Kasumi-1 (cell line): ENCODE measurements at places on chromosomes 4 and X.
A peak's percentile ranks its signal among the peaks of the same experiment; 100 is the strongest.

GRCh38 chrX:40247382-40247781, 149.6 kb upstream of the BCOR start:
- no peak for DNase-seq

DNA sequence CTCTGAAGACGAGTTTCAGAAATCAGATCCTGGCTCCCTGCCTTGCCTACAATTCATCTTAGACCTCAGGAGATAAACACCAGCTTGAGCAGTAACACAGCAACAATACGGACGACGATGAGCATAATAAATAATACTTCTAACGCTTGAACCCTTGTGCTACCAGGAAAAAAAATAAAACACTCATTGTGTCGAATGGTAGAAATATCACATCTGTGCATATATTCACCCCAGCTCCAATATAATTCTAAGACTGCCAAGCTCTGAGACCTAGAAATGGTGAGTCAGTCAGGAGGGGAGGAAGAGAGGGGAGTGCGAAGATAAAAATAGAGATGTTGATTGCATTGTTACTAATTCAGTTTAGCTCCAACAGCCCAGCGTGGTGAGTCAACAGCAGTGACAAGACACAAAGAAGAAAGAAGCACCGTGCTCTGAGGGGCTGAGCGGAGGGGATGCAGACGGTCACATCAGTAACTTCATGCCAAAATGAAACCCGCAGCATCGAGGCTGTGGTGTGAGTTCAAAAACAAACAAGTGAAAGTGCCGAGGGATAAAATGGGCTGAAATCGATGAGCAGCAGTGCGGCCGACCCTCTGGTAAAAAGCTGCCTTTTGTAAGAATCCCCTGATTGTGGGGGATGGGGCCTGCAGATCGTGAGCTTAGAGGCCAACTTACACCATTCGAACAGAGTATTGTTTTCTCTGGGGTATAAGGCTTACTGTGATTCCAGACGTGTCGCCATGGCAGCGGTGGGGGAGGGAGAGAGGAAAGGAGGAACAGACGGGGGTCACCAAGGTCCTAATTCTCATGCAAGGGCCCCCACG, 150.4 kb downstream of the MGST2 start:
- DNase-seq, result peak; percentile 78

DNA sequence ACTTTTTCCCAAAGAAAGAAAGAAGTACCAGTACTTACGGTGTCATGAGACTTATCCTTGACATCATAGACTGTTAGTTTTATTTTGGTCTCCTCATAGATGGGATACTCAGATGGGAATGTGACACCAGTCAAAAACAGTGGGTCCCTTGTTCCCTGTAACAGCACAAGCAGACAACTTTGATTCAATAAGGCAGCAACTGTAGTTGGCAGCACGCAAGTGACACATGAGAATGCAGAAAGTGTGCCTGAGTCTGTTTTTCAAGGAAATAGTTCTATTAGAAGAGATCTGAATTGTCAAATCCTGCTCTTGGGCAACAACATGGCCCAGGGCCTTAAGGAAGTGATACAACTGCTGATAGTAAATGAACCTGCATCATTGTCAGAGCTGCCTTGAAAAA, 443.2 kb downstream of the INPP4B start:
- no peak for DNase-seq

DNA sequence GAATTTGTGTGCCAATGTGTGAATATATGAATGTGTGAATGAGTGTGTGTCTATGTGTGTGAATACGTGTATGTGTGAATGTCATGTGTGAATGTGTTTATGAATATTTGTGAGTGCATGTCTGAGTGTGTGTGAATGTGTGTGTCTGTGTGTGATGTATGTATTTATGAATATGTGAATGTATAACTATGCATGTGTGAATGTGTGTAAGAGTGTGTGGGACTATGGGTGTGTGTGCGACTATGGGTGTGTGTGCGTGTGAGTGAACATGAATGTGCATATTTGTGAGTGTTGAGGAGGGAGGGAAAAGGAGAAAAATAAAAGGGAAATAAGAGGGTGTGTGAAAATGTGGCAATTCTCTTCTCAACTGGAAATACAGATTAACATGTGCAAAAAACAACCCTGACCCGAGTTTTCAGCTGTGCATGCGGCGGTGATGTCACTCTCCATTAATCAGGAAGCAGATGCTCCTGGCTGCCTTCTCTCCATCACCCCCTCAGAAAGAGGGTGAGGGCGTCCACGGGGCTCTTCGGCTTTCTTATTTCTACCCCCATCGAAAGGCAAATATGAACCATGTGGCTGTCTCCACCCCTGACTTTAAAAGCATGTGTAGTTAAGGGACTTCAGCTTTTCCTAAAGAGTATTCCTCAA, 219.8 kb downstream of the MAML3 start:
- no peak for DNase-seq

DNA sequence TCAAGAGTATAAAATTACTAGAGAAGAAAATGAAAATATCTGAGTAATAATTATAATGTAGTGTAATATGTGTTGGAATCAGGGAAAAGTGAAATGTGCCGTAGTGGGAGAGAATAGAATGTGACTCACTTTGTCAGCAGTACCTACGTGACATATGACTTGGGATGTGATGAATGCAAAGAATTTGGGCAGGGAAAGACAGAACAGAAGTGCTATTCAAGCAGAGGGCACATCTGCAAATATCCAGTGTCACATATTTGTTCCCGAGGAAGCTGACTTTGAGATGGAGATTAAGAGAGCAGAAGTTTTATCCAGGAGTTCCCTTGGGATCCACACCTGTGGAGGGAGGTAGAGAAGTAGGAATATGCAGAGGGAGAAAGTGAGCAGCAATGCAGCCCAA, 69.3 kb upstream of the HS3ST1 start:
- no peak for DNase-seq

DNA sequence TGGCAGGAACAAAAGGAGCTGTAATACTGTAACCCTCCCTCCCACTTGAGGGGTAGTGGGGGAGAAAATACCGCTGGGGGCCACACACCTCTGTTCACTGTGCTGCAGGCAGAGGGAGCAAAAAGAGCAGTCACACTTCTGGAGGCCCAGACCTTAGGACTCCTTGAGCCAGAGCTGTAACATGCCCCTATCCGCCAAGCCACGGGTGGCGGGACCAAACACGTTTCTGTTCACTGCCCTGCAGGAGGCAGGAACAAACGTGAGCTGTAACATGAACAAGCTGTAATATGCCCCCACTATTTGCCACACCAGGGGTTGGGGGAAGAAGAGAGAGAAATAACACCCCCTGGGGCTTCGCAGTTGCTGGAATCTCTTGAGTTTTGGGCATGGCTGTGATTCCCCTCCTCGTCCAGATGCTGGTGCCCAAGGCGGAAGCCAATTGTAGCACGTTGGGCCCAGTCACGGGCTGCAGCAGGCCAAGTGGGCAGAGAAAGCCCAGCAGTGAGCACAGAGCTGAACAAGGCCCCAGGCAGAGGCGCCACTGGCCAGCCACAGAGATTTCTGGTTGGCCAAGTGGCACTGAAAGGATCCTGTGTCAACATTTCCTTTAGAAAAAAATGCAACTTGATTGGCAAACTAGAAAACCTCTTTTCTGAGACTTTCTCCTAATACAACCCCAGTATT, 509.7 kb downstream of the INPP4B start:
- DNase-seq, result no peak

DNA sequence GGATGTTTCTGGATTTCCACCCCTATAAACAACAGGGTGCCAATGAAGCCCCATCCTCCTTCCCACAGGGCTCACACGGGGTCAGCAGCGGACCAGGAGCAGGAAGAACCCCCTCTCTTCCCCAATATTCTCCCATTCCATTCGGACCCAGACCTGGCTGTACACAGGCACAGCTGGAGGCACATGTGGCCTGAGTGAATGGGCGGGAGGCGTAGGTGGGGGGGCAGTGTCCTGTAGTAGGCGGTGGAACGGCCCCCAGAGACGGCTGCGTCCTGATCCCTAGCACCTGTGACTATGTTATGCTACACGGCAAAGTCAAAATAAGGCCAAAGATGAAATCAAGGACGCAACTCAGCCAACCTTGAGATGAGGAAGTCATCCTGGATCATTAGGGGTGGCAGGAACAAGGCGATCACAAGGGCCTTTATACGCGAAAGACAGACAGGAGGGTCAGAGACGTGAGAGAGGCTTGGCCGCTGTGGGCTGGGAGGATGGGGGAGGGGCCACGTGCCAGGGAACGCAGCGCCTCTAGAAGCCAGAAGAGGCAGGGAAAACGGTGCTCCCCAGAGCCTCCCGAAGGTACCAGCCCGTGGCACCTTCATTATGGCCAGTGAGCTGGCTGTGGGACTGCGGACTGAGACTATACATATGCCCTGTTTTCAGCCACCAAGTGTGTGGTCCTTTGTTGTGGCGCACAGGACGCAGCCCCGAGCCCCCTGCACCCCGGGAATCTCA, 75.6 kb downstream of the WFS1 start:
- no peak for DNase-seq

GRCh38 chrX:15790769-15791290, 546 bp downstream of the ZRSR2 start:
- peak; percentile 25 for DNase-seq

GRCh38 chr4:165827018-165827417, 46.0 kb upstream of the TLL1 start:
- DNase-seq, result no peak

DNA sequence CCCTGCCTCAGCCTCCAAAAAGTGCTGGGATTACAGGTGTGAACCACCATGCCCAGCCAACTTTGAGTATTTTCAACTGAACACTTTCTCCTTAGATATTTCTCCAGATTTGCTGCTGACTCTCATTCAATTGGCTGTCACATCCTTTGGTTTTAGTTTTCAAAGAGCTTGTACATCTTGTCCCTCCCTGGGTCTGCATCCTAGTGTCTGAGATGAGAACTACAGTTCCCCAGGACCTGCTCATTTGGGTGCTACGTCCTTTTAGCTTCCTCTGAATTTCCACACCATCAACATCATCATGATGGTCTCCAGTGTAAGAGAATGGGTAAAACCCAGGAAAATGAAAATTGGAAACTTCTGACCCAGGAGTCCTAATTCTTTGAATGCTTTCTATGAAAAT, 312.9 kb downstream of the NLGN4X start:
- peak; percentile 0 for DNase-seq

- DNase-seq, result no peak
Measured at GRCh38 chr4:22063613-22064012, 115.0 kb upstream of the KCNIP4 start.

DNA sequence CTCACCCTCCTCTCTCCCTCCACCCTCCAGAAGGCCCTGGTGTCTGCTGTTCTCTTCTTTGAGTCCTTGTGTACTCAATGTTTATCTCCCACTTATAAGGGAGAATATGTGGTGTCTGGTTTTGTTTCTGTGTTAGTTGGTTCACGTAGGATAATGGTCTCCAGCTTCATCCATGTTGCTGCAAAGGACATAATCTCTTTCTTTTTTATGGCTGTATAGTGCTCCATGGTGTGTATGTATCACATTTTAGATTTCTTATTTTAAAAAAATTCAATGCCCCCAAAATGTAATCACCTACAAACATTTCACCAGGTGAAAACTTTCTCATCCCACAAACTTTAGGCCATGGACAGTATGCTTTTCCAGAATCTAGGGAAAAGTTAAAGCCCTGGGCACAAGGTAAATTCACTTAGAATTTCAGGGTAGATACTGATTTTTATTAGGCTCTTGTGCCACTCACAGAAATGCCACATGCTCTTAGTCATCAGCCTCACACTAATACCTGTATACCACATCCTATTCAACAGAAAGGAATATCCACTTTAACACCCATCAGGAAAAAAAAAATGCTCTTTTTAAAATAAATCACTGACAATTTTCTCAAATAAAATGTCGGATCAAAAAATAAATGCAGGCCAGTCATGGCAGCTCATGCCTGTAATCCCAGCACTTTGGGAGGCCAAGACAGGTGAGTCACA, 104.8 kb upstream of the ENPP6 start:
- DNase-seq, result no peak

- no peak for DNase-seq
Measured at GRCh38 chrX:55109306-55109705, 20.5 kb downstream of the PAGE2 start.

DNA sequence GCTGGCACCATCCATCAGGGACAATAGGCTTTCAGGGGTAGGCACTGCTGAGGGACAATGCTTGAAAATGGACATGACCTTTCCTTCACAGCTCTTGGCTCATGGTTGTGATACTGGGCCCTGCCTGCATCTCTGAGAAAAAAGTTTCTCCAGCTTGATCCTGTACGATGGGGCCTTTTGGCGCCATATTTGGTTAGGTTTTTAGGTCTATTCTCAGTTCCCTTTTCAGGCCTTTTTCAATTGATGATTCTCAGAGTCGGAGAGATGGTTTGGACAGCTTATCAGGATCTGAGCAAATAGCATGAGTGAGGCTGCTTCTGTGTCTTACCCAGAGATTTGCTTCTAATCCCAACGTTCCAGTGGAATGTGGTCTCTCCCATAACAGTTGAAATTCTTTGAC, 141.6 kb downstream of the ZNF518B start:
- no peak for DNase-seq

- no peak for DNase-seq
Measured at GRCh38 chrX:136827026-136827425, 46.3 kb upstream of the ARHGEF6 start.

DNA sequence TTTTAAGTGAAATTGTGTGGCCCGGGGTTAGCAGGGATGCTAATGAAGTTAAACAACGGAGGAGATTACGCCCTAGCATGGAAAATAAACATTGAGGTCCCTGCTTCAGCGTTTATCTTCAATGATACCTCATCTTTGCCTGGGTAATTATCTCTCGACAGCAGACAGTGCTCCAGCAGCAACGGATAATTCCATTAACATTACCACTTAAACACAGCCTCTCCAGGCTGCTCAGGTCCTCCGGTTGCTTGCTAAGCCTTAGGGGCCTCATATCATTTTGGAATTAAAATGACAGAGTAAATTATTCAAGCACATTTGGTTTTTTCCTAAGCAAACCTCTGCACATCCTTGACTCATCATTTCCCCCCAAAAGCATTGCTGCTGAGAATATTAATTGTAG, 281.5 kb upstream of the KLF3 start:
- no peak for DNase-seq

DNA sequence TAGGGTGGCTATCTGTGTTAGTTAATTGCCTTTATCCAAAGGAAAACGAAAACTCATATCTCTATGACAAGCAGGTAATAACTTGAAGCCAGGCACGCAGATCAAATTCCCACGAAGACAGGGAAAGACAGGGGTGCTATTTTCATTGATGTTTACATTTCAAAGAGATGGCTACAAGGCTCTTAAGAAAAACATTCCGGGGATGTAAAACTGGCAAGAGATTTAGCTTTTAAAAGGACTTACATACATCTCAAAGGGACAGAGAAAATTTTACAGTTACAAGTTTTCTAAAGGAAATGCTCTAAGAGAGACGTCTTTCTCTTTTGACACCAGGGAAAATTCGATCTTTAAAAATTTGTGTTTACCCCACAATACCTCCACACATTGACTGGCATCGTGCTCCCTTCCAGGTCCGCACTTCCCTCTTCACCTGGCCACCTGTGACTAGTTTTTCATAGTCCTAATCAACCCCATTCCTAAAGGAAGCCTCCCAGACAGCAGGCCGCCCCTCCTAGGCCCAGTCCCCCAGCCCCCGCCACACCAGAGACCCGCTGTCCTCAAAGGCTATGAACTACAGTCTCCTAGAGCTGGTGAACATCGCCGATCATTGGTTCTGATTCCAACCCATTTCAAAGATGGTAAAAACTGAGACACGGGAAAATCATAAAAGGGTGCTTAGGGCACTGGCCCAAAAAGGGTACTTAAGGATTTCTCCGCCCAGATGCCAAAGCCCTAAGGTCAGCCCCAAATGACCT, 649 bp upstream of the ARAF start:
- DNase-seq, result no peak

GRCh38 chr4:37793562-37793961, 32.9 kb upstream of the PGM2 start:
- peak; percentile 29 for DNase-seq
